ENCODE measurements at places on chromosomes 11 and 22. TPM values are rescaled to one million over a fixed set of nuclear protein-coding genes. Genes with fewer than 3 reads are reported as not detected.

GRCh38 chr11:82718307-82718706 lies 15.4 kb downstream of the FAM181B start:
- no peaks in the 10 kb centered on the region for H3K36me3 ChIP-seq
- H3K4me3 ChIP-seq = no peak overlapping the region
- no peaks in the 10 kb centered on the region for H3K27me3 ChIP-seq
- no peak for DNase-seq

DNA sequence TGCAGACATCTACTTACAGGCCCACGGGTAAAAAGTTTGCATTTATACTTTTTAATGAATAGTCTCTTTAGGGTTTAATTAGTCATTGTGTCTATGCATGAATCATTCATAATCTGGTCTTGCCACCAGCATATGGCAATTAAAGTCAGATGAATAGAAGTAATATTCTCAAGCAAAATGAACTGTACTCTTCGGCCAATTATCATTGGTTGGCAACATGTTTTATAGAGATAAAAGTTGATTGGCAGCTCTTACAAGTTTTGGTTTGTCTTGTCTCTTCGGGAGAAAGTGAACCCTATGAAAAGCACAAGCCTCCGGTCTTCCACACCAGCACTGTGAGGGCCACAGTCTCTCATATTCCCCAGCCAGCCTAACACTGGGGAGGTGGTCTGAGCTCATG lies 97.8 kb downstream of the OSBP2 start:
- H3K36me3 ChIP-seq = no peaks in the 10 kb centered on the region
- no peak for DNase-seq
- no peaks in the 10 kb centered on the region for H3K4me1 ChIP-seq

Gene PTPN5
- not detected for total RNA-seq

Gene PRPF19
- total RNA-seq = 97.4 TPM
